IMR-90 (cell line): ENCODE measurements at places on chromosomes 7 and 10.

GRCh38 chr10:33129141-33129995 is 171.3 kb upstream of the ITGB1 start:
- H3K36me3 ChIP-seq, result no peaks in the 10 kb centered on the region
- no peak overlapping the region for H3K4me3 ChIP-seq
- H3K4me1 ChIP-seq, result peaks cover 27% of the 10 kb centered on the region
- H3K27me3 ChIP-seq, result no peaks in the 10 kb centered on the region
- peak; percentile 95 for DNase-seq

GRCh38 chr10:101660256-101660655 is 34.7 kb downstream of the FBXW4 start:
- H3K27me3 ChIP-seq, result no peaks in the 10 kb centered on the region
- no peaks in the 10 kb centered on the region for H3K4me1 ChIP-seq
- H3K4me3 ChIP-seq, result no peak overlapping the region
- peaks cover 36% of the 10 kb centered on the region for H3K36me3 ChIP-seq
- no peak for DNase-seq

DNA sequence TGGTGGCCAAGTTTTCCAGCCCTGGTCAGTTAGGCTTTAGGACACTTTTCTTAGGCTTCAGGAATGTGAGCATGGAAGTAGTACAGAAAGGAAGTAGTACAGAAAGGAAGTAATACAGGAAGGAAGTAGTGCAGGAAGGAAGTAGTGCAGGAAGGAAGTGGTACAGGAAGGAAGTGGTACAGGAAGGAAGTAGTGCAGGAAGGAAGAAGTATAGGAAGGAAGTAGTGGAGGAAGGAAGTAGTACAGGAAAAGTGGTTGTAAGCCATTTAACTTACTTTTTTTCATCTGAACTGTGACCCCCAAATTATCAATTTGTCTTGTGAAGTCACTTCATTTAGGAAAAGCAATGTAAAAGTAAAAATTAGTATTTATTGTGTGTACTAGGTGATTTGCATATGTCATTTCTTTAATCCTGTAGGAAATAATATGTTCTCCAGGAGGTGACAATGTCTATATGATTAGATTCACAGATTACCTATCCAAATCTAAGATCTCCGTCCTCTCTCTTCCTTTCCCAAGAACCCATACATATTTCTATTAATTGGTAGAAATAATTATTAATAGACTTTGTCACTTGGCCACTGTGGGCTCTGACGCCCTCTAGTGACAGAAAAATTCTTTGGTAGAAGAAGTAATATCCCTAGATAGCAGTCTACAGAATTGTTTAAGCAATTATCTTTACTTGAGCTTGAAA is 3.9 kb upstream of the FAS start:
- H3K36me3 ChIP-seq, result no peaks in the 10 kb centered on the region; the same call in 1 of the 2 replicates
- no peak overlapping the region for H3K27ac ChIP-seq
- no peaks in the 10 kb centered on the region for H3K27me3 ChIP-seq
- peaks cover 8% of the 10 kb centered on the region for H3K4me1 ChIP-seq

- no peak overlapping the region for H3K27ac ChIP-seq
- H3K36me3 ChIP-seq, result no peaks in the 10 kb centered on the region
- no peak overlapping the region for H3K4me3 ChIP-seq
- DNase-seq, result no peak
- no peaks in the 10 kb centered on the region for H3K4me1 ChIP-seq
These were observed 867.3 kb downstream of the TYW1 start for GRCh38 chr7:67863911-67864310.

- no peaks in the 10 kb centered on the region for H3K36me3 ChIP-seq
- H3K4me1 ChIP-seq, result 0 out of 2 replicates have a peak, but pooled peaks cover 2% of the 10 kb centered on the region
- peaks cover 4% of the 10 kb centered on the region for H3K27me3 ChIP-seq
- no peak overlapping the region for H3K4me3 ChIP-seq
- H3K27ac ChIP-seq, result no peak overlapping the region
- no peak for DNase-seq
These were observed 62.7 kb downstream of the DNAJC12 start for GRCh38 chr10:67775279-67775678.

GRCh38 chr7:2559283-2559950 is 638 bp downstream of the IQCE start:
- DNase-seq, result no peak
- H3K4me3 ChIP-seq, result peak overlapping the region; percentile 69
- H3K27ac ChIP-seq, result peak overlapping the region; percentile 41; the same call in 1 of the 2 replicates
- no peaks in the 10 kb centered on the region for H3K36me3 ChIP-seq
